ENCODE measurements at places on chromosomes 6 and 20.

- DNase-seq, result no peak
These were observed 5.6 kb upstream of the CFB start for GRCh38 chr6:31940256-31940664.

GRCh38 chr6:143270026-143270425 lies 180.5 kb downstream of the ADAT2 start:
- DNase-seq, result no peak

DNA sequence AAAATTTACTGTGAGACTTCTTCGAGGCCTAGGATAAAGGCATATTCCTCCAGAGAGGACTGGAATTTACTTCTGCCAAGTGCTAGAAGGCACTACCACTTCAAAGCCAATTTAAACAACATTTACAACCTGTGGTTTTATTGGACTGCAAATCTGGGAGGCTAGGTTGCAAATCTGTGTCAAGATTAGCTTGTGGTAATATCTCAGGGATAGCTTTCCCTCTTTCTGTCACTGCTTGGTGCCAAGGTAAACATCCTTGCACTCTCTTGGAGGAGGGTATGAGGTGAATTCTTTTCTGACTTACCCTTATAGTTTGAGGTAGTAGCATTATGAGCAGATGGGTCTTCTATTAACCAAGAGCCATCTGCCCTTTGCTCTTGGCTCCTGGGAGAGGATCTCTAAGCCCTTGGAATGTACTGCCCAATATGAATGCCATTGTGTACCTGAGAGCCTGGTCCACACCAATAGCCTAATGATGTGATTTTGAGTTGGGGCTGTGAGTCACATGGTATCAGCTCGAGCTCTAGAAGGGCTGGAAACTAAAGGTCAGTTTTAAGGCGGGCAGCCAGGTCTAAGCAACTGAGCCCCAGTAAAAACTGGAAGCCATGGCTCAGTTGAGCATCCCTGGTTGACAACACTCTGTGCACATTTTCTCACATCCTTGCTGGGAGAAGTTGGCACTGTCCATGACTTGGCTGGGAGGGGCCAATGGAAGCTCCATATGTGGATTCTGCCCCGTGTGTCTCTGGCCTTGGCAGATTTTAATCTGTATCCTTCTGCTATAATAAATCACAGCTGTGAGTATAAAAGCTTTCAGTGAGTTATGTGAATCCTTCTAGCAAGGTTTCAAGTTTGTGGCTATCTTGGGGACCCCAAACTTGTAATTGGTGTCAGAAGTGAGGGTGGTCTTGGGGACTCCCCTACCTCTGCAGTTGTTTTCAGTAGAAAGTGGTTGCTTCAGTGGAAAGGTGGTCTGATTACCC lies 188.1 kb downstream of the UBE3D start:
- DNase-seq, result no peak

DNA sequence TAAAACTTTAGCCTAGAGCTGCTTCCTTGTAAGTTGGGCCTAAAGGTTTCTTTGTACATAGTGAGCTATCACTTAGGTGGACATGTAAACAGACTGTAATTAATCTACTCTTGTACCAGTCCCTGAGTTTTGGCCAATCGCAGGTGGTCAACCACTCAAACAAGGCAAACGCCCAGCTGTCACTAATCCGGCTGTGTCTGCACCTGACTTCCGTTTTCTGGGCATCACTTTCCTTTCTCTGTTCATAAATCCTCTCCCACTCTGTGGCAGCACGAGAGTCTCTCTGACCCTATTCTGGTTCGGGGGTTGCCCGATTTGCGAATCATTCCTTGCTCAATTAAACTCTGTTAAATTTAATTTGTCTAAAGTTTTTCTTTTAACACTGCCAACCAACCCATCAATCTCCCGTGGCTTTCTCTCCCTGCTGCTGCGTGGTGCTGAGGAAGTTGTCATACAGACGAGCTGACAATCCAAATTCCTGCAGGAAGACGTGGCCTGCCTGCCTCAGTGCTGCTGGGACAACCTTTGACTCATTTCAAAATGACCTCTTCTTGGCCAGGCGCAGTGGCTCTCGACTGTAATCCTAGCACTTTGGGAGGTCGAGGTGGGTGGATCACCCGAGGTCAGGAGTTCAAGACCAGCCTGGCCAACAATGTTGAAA lies 206.3 kb downstream of the QKI start:
- DNase-seq, result no peak

DNA sequence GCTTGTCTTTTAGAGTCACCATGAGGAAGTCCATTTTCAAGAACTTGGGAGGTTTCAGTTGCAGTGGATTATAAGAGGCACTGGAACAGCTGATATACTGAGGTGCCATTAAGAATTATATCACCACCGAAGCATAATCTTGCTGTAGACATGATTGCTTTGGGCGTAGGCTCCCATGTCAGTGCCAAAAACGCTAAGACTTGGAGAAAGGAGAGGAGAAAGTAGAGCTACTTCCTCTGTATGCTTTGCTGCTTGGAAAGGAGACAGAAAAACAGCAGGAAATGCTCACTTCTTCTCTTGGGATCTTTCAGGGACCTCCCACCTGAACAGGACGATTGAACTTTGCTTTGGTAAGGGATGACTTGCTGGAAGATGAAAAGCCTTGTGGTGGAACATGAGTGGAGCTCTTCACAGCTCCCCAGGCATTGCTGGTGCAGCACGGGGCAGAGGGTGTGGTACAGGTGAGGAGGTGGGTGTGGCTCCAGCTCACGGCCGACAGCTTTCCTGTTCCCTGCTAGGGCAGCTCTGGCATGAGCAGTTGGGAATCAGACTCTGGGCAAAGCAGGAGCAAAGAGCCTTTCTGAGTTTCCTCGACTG lies 190.4 kb upstream of the JAG1 start:
- no peak for DNase-seq

DNA sequence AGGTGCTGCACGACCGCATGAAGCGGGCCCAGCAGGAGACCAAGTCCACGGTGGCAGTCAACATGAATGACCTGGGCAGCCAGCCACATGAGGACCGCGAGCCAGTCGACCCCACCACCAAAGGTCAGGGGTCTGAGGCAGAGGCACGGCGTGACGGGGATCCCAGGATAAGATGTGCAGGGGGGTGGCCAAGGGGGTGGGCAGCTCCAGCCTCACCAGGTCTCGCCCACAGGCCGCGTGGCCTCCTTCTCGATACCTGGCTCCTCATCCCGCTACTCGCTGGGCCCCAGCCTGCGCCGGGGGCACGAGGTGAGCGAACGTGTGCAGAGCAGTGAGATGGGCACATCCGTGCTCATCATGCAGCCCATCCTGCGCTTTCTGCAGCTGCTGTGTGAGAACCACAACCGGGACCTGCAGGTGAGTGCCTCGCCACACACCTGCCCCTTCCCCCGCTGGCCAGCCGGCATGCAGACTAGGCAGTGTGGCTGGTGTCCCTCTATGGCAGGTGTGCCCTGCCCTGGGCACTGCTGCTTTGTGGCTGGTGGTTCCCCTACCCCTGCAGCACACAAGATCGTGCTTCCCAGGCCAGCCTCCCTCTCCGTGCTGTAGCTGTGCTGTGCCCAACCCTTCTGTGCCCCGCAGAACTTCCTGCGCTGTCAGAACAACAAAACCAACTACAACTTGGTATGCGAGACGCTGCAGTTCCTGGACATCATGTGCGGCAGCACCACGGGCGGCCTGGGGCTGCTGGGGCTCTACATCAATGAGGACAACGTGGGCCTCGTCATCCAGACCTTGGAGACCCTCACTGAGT lies 25.9 kb downstream of the UQCC2 start:
- DNase-seq, result no peak

GRCh38 chr6:112432853-112433252 lies 85.7 kb downstream of the RFPL4B start:
- no peak for DNase-seq
